IMR-90 (cell line): ENCODE measurements at places on chromosomes 4 and X. TPM values are rescaled to one million over a fixed set of nuclear protein-coding genes. Genes with fewer than 3 reads are reported as not detected.
A peak's percentile ranks its signal among the peaks of the same experiment; 100 is the strongest.

DNA sequence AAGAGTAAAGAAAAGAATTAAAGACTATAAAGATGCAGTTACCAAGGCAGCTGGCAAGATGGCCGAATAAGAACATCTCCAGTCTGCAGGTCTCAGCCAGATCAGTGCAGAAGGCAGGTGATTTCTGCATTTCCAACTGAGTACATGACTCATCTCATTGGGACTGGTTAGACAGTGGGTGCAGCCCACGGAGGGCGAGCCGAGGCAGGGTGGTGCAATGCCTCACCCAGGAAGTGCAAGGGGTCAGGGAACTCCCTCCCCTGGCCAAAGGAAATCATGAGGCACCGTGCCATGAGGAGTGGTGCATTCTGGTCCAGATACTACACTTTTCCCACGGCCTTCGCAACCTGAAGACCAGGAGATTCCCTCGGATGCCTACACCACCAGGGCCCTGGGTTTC, 20.5 kb downstream of the SPIN4 start:
- H3K27me3 ChIP-seq: no peaks in the 10 kb centered on the region
- no peak overlapping the region for H3K27ac ChIP-seq
- no peaks in the 10 kb centered on the region for H3K36me3 ChIP-seq
- DNase-seq: no peak

- peak; percentile 63 for DNase-seq
- H3K27ac ChIP-seq: peak overlapping the region; percentile 53
- H3K4me3 ChIP-seq: peak overlapping the region; percentile 100
- no peaks in the 10 kb centered on the region for H3K27me3 ChIP-seq
Measured at GRCh38 chrX:54042609-54043021, 1.7 kb downstream of the PHF8 start.

GRCh38 chrX:110159865-110160264, 157.0 kb downstream of the TMEM164 start:
- no peak overlapping the region for H3K27ac ChIP-seq
- H3K27me3 ChIP-seq: peaks cover 3% of the 10 kb centered on the region; the same call in 1 of the 2 replicates
- no peak for DNase-seq
- peaks cover 4% of the 10 kb centered on the region for H3K4me1 ChIP-seq
- no peak overlapping the region for H3K4me3 ChIP-seq

DNA sequence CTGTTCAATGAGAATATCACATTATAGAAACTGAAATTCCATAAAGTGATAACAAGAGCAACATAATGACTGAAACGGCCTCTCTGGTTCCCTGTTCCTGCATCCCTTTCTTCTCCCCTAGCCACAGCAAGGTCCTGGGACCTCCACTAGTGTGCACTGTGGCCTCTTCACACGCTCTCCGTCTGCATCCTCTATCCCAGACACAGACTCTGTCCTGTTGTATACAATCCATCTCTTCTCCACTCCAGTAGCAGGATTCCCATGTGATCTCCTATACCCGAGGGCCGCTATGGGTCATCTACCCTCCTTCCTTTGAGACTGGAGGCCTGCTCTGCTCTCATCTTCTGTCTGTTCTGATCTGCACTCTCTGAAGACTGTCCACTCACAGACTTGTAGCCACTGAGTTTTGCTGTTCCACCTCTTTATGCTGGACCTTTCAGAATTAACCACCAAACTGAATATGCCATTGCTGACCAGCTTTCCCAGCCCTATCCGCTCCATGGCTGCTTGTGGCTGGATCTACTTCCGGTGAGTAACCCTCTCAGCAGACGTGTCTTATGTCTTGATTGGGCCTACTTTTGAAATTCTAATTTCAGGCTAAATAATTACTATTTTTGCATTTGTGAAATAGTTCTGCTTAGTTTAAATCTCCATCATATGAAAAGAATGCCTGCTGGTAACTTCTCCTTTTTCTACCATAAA, 105.1 kb upstream of the NAP1L5 start:
- peaks cover 3% of the 10 kb centered on the region; the same call in 1 of the 2 replicates for H3K36me3 ChIP-seq
- H3K4me1 ChIP-seq: peaks cover 2% of the 10 kb centered on the region
- DNase-seq: peak; percentile 34
- H3K27me3 ChIP-seq: no peaks in the 10 kb centered on the region
- peak overlapping the region; percentile 26; the same call in 1 of the 2 replicates for H3K27ac ChIP-seq

DNA sequence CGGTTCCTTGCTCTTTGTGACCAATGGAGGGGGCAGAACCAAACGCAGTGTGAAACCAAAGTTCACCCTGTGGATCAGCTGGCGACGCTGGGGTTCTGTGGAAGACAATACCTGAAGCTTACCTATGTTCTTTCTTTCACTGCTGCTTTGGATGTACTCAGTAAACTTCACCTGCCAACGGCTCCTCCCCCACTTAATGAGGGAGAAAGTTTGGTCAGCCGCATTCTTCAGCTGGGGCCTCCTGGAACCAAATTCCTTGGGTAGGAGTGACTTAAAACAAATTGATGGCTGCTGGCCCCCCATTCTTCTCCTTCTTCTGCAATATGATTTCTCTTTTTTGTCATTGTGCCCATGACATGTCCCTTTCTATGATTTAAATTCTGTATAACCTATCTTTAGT, 282.4 kb downstream of the ANK2 start:
- no peak overlapping the region for H3K27ac ChIP-seq
- H3K27me3 ChIP-seq: no peaks in the 10 kb centered on the region; the same call in 1 of the 2 replicates
- H3K4me1 ChIP-seq: no peaks in the 10 kb centered on the region
- DNase-seq: no peak

DNA sequence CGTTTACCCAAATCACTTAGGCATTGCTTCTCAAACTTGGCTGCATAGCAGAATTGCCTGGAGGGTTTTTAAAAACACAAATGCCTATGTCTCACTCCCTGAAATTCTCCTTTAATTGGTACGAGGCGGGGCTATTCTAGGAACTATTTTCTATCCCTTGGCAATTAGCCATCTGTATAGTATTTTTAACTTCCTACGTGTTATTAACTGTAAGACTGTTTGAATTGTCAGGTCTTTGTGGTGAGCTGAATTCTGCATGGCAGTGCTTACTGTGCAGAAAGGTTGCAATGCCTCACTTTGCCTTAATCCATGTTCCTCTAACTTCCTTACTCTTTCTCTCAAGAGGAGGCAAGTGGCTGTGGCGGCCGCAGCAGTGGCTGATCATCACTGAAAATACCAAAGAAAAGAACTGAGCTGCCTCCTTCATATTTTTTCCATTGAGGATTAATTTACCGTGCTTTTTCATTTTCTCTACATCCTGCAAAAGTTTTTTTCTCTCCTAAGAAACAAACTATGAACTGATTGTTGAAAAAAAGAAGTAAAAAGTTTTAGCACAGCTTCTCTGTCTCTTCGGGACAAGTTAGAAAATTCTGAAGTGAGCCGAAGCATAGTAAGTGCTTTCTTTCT, at the start of gene SHROOM3:
TSS of gene SHROOM3 (plus strand) at position 329 of the 627 bp plus-strand sequence. CDS start 824 bp downstream, outside the sequence.
- H3K27me3 ChIP-seq: peaks cover 33% of the 10 kb centered on the region
- H3K4me3 ChIP-seq: no peak within 1 kb of the TSS
- no peak within 1 kb of the TSS for H3K27ac ChIP-seq

- H3K27ac ChIP-seq: no peak overlapping the region
- peaks cover 1% of the 10 kb centered on the region; the same call in 1 of the 2 replicates for H3K4me1 ChIP-seq
- no peak overlapping the region for H3K4me3 ChIP-seq
- no peaks in the 10 kb centered on the region for H3K36me3 ChIP-seq
- DNase-seq: peak; percentile 45
Measured at GRCh38 chrX:103637604-103638338, 9.0 kb downstream of the TCEAL1 start.

- H3K27ac ChIP-seq: no peak overlapping the region
- no peaks in the 10 kb centered on the region; the same call in 1 of the 2 replicates for H3K27me3 ChIP-seq
- no peak for DNase-seq
- H3K4me3 ChIP-seq: no peak overlapping the region
- H3K4me1 ChIP-seq: peaks cover 11% of the 10 kb centered on the region
- H3K36me3 ChIP-seq: no peaks in the 10 kb centered on the region
Measured at GRCh38 chrX:19629541-19629940, 114.2 kb upstream of the MAP3K15 start.

GRCh38 chrX:69231903-69232302, 66.7 kb upstream of the PJA1 start:
- H3K27me3 ChIP-seq: peaks cover 16% of the 10 kb centered on the region
- no peak overlapping the region for H3K4me3 ChIP-seq

The ARHGEF9 gene
- polyA plus RNA-seq: 6.7 and 7.1 TPM in 2 replicates

The UBA1 gene
- 343 and 366 TPM in 2 replicates for polyA plus RNA-seq

The RAB39B gene
- 0.23 and 0.29 TPM in 2 replicates for polyA plus RNA-seq

The TLR6 gene
- polyA plus RNA-seq: 0.96 and 1.4 TPM in 2 replicates
